Brain pericyte (primary cell): ENCODE measurements at places on chromosomes 6 and 20.

- no peak for DNase-seq
Measured at GRCh38 chr6:103838457-103838856, 1021.3 kb downstream of the HACE1 start.

GRCh38 chr6:82129797-82130196 lies 117.7 kb downstream of the IBTK start:
- no peak for DNase-seq

GRCh38 chr6:3366596-3367413 lies 90.0 kb downstream of the SLC22A23 start:
- DNase-seq: no peak

- DNase-seq: no peak
Measured at GRCh38 chr20:38357653-38358207, 11.4 kb downstream of the LBP start.

DNA sequence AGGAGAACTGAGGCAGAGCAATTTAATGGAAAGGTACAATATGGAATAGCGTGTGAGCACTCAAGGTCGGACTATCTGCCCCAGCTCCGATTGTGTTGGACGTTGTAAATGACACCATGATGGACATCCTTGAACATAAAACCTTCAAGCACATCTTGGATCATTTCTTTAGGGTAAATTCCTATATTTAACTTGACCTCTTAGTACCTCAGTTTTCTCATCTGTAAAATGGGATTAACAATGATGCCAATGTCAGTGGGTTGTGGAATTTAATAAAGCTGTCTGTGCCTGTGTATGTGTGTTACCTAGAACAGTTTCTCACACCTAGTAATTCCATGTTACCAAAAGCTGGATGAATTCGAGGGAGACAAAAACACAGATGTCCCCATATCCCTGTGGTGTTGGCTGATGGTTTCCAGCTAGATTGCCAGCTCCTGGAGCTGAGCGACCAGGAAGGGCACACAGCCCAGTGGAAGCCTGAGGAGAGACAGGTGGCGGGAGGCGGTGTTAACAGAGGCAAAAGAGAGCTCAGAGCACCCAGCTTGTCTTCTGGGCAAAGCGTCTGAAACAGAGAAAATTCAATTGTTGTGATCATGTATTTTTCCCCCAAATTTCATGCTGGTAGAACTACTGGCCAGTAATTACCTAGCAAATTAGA lies 32.6 kb downstream of the MDFI start:
- DNase-seq: no peak

GRCh38 chr20:33359399-33360261 lies 41.7 kb downstream of the CDK5RAP1 start:
- no peak for DNase-seq

DNA sequence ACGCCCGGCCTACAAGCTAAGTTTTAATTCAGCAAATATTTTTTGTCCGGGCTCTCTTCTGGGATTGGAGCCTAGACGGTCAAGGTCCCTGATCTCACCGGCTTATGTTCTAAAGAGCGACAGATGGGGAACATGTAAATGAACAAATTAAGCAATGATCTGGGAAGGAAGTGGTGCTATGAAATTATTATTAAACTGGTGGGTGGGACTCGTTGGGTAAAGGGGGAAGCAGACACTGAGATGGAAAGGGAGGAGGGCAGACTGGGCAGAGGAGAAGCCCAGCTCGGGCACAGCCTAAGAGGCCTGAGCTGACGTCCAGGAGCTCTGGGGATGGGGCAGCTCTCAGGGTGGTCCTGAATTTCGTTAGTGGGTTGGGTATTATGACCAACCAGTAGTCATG lies 81.8 kb upstream of the AGPAT4 start:
- DNase-seq: no peak

GRCh38 chr6:52416629-52417151 lies 3.5 kb upstream of the EFHC1 start:
- DNase-seq: no peak

DNA sequence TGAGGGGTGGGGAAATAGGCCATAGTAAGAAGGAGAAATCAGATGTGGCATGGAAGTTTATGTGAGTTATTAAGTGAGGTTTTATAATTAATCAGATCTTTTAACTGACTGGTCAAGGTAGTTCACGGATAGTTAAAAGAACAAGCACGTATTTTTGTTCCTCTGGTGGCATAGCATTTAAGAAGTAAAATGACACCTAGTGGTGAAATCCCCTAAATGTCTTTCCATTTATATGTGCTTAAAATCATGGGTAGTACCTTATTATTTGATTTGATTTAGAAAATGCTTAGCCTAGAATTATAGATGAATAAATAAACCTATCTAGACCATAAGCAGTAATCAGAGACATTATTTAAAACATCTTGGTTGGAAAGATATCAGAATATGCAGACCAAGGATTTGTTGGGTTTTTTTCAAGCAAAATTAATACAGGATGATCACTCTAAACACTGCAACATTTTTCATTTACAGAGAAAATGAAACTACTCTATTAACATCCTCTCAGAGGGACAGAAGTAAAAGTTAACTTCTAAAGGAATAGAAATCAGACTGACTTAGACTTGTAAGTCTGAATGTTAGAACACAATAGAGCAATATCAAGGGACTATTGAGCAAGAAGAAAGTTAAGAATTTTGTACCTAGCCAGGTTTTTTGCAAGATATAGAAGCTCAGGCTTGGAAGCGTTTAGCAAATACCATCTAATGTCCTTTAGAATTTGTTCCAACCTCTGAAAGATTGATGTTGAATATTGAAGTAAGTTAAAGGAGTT lies 81.1 kb downstream of the STXBP5 start:
- peak; percentile 32 for DNase-seq

- no peak for DNase-seq
Measured at GRCh38 chr6:77987035-77987384, 334.2 kb downstream of the MEI4 start.

DNA sequence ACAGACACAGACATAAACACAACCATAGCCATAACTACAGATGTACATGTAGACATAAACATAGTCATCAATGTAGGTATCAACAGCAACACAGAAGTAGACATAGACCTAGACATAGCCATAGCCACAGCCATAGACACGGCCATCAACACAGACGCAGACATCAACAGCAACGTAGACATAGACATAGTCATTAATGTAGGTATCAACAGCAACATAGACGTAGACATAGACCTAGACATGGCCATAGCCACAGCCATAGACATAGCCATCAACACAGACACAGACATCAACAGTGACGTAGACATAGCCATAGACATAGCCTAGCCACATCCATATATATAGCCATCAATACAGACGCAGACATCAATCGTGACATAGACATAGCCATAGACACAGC lies 258.3 kb upstream of the FOXQ1 start:
- no peak for DNase-seq

- peak; percentile 75 for DNase-seq
Measured at GRCh38 chr20:18263723-18264122, 24.6 kb upstream of the ZNF133 start.

GRCh38 chr6:130459316-130459715 lies 93.5 kb downstream of the TMEM200A start:
- DNase-seq: no peak

DNA sequence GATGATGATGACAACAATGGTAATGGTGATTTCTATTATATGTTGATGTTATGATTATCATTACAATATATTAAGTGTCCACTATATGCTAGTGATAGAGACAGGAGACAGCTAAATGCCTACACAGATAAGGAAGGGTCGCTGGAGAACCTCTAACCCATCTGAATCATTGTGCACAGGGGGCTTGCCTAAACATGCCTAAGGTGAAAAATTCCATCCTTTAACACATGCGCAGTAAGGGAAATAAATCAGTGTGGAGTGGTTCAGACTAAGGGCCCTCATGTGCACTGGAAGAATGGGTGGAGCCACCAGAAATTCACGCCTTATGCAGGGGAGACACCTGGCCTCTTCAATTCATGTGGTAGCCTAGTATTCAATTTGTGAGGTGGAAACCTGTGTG lies 120.4 kb downstream of the TPBG start:
- DNase-seq: no peak

- DNase-seq: no peak
Measured at GRCh38 chr20:58598211-58599015, 52.7 kb upstream of the STX16 start.

- DNase-seq: no peak
Measured at GRCh38 chr20:61332016-61332975, 80.2 kb downstream of the CDH4 start.

GRCh38 chr6:156647140-156647784 lies 129.9 kb upstream of the ARID1B start:
- no peak for DNase-seq

GRCh38 chr20:45938727-45939438 lies 4.4 kb downstream of the PCIF1 start:
- no peak for DNase-seq

- no peak for DNase-seq
Measured at GRCh38 chr6:169047345-169047744, 206.3 kb downstream of the THBS2 start.

GRCh38 chr6:97917369-97917768 lies 634.4 kb upstream of the MMS22L start:
- DNase-seq: no peak
